ENCODE measurements at places on chromosomes 12 and 14. TPM values are rescaled to one million over a fixed set of nuclear protein-coding genes. Genes with fewer than 3 reads are reported as not detected.

Gene PRPH
- 0.57 TPM for total RNA-seq

Gene SMIM41
- not detected for total RNA-seq

Gene IQSEC3
- 1.5 TPM for total RNA-seq

Gene TMX1
- 9.9 TPM for total RNA-seq

DNA sequence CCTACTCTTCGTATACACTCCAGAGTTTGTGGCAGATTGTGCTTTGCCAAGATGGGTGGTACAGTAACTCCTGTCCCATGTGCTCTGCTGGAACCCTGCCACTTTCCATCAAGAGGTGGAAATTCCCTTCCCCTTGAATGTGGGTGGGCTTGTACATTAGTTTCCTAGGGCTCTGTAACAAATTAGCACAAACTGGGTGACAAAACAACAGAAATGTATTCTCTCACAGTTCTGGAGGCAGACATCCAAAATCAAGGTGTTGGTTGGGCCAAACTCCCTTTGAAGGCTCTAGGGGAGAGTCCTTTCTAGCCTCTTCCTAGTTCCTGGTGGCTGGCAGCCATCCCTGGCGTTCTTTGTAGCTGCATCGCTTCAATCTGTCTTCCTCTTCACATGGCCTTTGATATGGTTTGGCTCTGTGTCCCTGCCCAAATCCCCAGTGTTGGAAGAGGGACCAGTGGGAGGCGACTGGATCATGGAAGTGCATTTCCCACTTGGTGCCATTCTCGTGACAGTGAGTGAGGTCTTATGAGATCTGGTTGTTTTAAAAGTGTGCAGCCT is 117.5 kb downstream of the VRK1 start:
- no peak for DNase-seq

DNA sequence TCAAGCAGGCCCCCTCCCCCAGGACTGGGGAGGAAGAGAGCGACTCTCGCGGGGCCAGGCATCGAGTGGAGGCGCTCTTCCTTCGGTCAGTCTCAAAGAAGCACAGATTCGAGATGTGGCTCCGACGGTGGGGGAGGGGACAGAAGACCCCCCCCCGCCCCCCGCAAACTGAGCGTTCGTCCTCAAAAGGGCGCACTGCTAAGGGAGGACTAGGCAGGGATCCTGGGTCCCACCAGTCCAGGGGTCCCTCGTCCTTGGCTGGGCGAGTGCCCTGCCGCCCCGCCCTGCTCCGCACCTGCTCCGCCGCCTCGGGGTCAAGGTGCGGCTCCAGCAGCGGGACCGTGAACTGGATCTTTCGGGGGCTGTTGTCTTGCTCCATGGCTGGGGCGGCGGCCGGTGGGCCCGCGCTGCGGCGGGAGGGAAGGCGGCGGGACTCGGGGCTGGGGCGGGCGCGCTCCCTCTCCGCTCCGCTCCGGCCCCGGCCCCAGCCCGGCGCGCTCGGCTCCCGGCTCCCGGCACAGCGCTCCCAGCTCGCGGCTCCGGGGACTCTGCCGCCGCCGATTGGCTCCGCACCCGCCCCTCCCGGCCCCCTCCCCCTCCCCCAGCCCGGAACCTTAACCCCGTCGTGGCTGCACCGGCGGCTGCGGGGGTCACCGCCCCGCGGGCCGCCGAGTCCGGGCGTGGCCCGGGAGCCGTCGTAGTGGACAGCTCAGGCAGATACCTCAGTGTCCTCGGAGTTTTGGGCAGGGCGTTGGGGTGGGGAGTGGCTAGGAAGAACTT is at the start of gene PPP1R1A:
PPP1R1A (minus strand) TSS at position 550 of the 780 bp plus-strand sequence; CDS start at position 379, 171 bp downstream.
- DNase-seq = peak; percentile 74

- no peak for DNase-seq
These were observed 29.7 kb downstream of the LGR5 start for GRCh38 chr12:71469258-71469750.

- no peak for DNase-seq
These were observed 173.5 kb downstream of the SLC41A2 start for GRCh38 chr12:104784592-104784991.

- no peak for DNase-seq
These were observed 219.2 kb downstream of the PDZRN4 start for GRCh38 chr12:41407232-41407799.

GRCh38 chr14:99664058-99664936 is 19.4 kb downstream of the HHIPL1 start:
- no peak for DNase-seq

GRCh38 chr12:62893276-62893675 is 41.7 kb downstream of the PPM1H start:
- DNase-seq = no peak

GRCh38 chr12:69851976-69852375 is 26.9 kb downstream of the MYRFL start:
- no peak for DNase-seq
